ENCODE measurements at places on chromosomes 6 and 20. TPM values are rescaled to one million over a fixed set of nuclear protein-coding genes. Genes with fewer than 3 reads are reported as not detected.

- DNase-seq = no peak
- peaks cover 9% of the 10 kb centered on the region for H3K36me3 ChIP-seq
- H3K4me1 ChIP-seq = peaks cover 35% of the 10 kb centered on the region
- no peaks in the 10 kb centered on the region for H3K27me3 ChIP-seq
- no peak overlapping the region for H3K4me3 ChIP-seq
- peak overlapping the region; percentile 87 for H3K27ac ChIP-seq
These were observed 39.4 kb upstream of the ARMH2 start for GRCh38 chr6:24838081-24838480.

DNA sequence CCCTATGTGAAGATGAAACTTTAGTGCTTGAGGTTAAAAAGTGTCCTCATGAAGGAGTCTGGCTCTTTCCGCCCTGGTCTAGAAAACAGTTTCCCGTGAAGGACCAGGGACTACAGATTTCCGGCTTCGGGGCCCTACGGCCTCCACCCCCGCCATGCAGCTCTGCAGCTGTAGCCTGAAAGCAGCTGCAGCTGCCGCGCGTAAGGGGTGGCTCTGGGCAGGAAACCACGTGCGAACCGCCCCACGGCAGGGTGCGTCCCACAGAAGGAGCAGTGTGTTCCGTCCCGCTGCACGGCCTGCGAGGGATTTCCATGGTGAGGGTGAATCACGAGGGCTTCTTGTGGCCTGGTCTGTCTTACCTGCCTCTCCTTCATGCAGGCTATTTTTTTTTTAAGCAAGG is 117.0 kb downstream of the ERMARD start:
- peaks cover 4% of the 10 kb centered on the region for H3K4me1 ChIP-seq
- no peaks in the 10 kb centered on the region for H3K27me3 ChIP-seq
- H3K27ac ChIP-seq = no peak overlapping the region
- DNase-seq = no peak
- no peaks in the 10 kb centered on the region for H3K36me3 ChIP-seq

- no peaks in the 10 kb centered on the region for H3K27me3 ChIP-seq
- H3K4me1 ChIP-seq = peaks cover 7% of the 10 kb centered on the region
- H3K36me3 ChIP-seq = no peaks in the 10 kb centered on the region
- H3K27ac ChIP-seq = no peak overlapping the region
- no peak overlapping the region for H3K4me3 ChIP-seq
These were observed 45.6 kb upstream of the NCOA3 start for GRCh38 chr20:47456041-47456537.

DNA sequence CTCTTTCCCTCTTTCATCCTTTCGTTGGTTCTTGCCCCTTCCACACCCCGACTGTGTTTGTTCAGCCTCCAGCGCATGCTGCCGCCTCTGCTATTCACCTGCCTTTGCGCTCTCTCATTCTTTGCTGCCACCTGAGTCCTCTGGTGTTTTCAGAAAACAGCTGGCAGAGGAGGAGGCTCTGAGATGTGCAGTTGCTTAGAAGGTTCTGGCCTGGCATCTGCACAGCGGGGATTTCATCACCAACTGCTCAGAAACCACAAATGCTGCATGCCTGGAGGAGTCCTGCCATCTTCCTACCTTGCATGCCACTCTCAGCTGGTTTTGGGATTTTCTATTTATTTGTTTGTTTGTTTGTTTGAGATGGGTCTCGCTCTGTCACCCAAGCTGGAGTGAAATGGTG is 39.2 kb upstream of the CLDN20 start:
- H3K27ac ChIP-seq = no peak overlapping the region
- H3K4me3 ChIP-seq = no peak overlapping the region
- DNase-seq = no peak
- peaks cover 4% of the 10 kb centered on the region for H3K4me1 ChIP-seq

DNA sequence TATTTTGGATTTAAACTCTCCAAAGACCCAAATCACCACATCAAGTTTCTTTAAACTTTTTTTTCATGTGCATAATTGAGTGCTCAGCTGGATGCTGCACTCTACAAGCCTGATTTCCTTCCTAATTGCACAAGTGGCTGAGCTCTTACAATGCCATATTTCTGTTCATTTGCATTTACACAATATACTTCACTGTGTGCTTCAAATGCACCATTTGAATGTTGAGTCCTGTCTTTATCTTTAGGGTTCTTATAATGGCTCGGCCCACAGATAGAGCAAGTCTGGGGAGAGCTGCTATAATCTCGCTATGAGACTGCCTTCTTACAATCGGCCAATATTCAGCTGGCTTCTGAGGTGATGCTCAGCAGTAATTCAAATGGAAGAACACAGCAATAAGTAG is 200.6 kb upstream of the MAP3K7 start:
- no peak for DNase-seq
- H3K27me3 ChIP-seq = peaks cover 42% of the 10 kb centered on the region
- no peak overlapping the region for H3K4me3 ChIP-seq

DNA sequence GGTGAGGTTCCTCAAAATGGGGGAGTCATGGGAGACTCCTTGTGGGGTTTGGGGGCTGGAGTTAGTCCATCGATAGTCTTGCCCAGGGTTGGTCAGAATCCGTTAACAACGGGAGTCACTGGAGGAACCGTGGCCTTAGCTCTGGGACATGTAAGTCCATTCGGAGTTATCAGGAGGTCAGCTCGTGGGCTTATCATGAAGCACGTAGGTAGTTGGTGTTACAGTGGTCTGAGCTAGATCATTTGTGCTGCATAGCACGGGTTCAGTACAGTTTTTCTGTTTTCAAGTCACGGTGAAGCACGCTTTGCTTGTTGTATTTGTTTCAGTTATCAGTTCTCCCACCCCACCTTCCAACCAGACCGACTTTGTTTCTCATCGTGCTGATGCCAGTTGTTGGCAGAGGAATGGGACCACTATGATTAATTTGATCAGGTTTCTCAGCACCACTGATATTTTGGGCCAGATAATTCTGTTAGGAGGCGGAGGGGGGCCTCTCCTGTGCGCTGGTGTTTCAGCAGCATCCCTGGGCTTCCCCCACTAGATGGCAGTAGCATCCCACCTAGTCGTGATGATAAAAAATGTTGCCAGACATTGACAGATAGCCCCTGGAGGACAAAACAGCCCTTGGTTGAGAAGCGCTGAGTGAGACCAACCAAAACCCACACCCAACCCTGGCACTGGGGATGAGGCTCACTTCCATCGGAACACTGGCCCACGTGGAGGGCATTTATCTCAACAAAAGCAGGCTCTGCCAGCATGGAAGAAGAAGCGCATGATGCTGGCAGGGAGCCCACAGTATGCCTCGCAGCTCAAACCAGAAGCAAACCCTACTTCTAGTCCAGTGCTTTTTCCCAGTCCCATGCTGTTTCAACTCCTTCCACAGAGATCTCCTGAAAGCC is 2.2 kb upstream of the APMAP start:
- H3K36me3 ChIP-seq = no peaks in the 10 kb centered on the region
- no peaks in the 10 kb centered on the region for H3K27me3 ChIP-seq
- peak overlapping the region; percentile 39 for H3K27ac ChIP-seq
- peaks cover 36% of the 10 kb centered on the region for H3K4me1 ChIP-seq
- DNase-seq = peak; percentile 75

DNA sequence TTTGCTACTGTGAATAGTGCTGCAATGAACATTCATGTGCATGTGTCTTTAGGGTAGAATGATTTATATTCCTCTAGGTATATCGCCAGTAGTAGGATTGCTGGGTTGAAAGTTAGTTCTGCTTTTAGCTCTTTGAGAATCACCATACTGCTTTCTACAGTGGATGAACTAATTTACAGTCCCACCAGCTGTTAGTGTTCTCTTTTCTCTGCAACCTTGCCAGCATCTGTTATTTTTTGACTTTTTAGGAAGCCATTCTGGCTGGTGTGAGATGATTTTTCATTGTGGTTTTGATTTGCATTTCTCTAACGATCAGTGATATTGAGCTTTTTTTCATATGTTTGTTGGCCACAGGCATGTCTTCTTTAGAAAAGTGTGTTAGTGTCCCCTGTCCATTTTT is 40.0 kb downstream of the PLG start:
- H3K27me3 ChIP-seq = peaks cover 12% of the 10 kb centered on the region
- H3K4me3 ChIP-seq = no peak overlapping the region
- no peak overlapping the region for H3K27ac ChIP-seq
- no peaks in the 10 kb centered on the region for H3K36me3 ChIP-seq
- no peak for DNase-seq

DNA sequence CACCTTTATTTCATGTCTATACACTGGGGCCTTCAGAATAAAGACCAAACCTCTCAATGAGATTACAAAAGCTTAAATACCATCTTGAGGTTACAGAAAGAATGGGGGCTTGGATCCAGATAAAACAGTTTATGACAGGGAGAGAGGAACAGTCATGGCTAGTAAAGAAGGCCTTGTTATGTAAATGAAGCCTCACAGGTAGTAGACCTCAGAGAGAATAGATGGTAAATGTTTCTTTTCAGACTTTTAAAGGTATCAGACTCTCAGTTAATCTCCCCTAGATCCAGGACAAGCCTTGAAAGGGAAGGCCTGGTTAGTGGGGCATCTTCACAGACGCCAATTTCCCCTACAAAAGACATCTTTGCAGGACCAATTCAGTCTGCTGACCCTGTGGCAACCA is 1325.6 kb downstream of the HACE1 start:
- no peaks in the 10 kb centered on the region for H3K27me3 ChIP-seq
- no peaks in the 10 kb centered on the region for H3K4me1 ChIP-seq
- H3K27ac ChIP-seq = no peak overlapping the region

DNA sequence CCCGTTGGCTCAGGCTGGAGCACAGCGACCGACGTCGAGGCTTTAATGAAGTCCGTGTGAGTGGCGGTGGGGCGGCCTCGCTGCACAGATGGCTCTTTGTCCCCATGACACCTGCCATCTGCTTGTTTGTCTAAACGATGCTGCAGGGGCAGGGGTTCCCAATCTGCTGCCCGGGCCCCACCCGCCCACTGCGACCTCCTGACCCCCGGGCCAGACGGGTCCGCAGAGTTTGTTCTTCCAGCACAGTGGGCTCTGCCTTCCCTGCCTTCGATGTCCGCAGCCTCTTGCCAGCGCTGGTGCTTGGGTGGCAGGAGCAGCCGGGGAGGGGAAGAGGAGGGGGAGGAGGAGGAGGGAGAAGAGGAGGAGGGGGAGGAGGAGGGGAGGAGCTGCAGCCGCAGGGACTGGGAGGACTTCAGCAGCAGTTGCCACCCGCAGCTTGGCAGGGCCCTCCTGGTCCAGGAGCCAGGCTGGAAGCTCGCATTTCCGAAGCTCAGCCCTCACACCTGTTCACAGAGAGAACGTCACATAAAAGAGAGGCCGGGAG is 210.0 kb downstream of the DLL1 start:
- no peak for DNase-seq
- H3K27me3 ChIP-seq = no peaks in the 10 kb centered on the region
- H3K27ac ChIP-seq = no peak overlapping the region
- peaks cover 5% of the 10 kb centered on the region for H3K4me1 ChIP-seq
- no peaks in the 10 kb centered on the region for H3K36me3 ChIP-seq

DNA sequence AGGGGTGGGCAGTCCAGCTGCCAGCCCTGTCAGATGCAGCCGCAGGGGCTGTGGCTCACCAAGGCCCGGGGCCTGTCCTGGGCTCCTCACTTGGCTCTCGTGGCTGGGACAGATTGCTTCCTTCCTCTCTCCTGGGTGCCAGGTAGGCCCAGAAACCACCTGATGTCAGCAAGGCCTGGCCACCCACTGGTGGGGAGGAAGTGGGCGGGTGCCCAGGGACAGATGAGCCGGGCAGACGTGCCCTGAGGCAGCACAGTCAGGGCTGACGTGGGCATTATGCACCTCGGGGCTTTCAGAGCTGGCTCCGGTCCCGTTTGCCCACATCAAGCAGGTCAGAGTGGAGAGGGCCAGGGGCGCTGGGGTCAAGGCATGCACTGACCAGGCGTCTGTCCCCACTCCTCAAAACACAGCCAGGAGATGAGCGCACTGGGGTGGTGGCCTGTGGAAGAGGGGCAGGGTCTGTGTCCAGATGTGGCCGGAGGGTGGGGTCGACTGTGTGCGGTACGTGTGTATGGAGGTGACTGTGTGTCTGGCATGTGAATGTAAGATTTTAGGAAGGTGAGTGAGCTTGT is 133.2 kb upstream of the PTPN1 start:
- H3K27me3 ChIP-seq = peaks cover 7% of the 10 kb centered on the region
- no peak for DNase-seq
- no peak overlapping the region for H3K27ac ChIP-seq
- H3K4me3 ChIP-seq = no peak overlapping the region
- peaks cover 17% of the 10 kb centered on the region for H3K4me1 ChIP-seq

GRCh38 chr6:13433709-13434121 is 53.7 kb downstream of the GFOD1 start:
- H3K4me1 ChIP-seq = peaks cover 26% of the 10 kb centered on the region
- DNase-seq = no peak
- no peak overlapping the region for H3K27ac ChIP-seq
- no peaks in the 10 kb centered on the region for H3K36me3 ChIP-seq
- no peak overlapping the region for H3K4me3 ChIP-seq

DNA sequence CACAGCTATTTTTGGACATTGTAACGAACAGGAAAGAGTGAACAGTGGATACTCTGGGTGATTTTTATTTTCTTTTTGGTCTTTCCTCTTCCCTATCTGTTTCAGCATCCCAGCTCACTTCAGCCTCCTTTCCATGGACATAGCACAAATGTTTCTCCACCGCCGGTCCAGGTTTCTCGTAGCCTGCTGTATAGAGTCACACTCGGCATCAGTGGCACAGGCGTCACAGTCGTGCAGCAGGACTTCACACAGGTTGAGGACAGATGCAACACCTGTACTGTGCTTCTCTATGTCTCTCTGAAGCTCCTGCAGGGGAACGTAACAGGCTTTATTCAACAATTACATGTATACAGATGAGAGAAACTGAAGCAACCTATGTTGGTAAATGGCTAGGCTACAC is 348.3 kb downstream of the ESR1 start:
- peaks cover 7% of the 10 kb centered on the region for H3K36me3 ChIP-seq
- DNase-seq = no peak
- peaks cover 10% of the 10 kb centered on the region for H3K4me1 ChIP-seq
- H3K27ac ChIP-seq = no peak overlapping the region
- no peak overlapping the region for H3K4me3 ChIP-seq
- H3K27me3 ChIP-seq = no peaks in the 10 kb centered on the region

DNA sequence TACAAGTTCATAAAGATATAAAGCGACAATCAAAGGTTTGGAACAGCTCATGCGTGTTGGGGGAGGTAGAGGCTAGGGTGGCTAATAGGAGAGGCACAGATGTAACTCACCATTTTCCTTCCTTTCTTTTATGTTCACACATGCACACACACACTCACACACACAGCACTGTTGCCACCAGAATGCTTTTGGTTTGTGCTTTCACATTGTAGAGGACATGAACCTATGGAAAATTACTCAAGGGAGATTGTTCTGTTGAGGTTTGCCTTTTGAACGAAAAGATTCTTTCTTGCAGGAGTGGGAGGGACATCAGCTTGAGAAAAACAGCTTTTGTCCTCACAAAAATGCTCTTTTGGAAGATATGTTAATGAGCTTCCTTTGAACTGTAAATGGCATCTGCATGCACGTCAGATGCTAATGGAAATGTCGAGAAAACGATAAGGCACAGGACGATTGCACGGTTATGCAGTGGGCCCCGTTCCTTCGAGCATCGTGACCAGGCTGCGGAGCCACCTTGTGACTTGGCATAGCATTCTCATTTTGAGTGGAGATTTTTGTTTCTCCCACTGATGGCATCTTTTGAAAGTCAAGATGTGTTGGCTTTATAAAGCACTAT is 724.1 kb downstream of the KIF16B start:
- no peaks in the 10 kb centered on the region for H3K27me3 ChIP-seq
- no peaks in the 10 kb centered on the region for H3K4me1 ChIP-seq
- DNase-seq = no peak
- no peak overlapping the region for H3K4me3 ChIP-seq

GRCh38 chr6:88268508-88268907 is 102.4 kb upstream of the CNR1 start:
- no peaks in the 10 kb centered on the region for H3K4me1 ChIP-seq
- peaks cover 22% of the 10 kb centered on the region for H3K27me3 ChIP-seq
- H3K4me3 ChIP-seq = no peak overlapping the region
- H3K27ac ChIP-seq = no peak overlapping the region

Gene MCCD1
- total RNA-seq = not detected

Gene WFDC12
- not detected for total RNA-seq

Gene DCDC2
- 0.15 TPM for total RNA-seq

Gene RIPPLY2
- total RNA-seq = not detected

Gene PAK5
- total RNA-seq = not detected

Gene RIN2
- 1.0 TPM for total RNA-seq
